ENCODE measurements at places on chromosomes 7 and 10.

DNA sequence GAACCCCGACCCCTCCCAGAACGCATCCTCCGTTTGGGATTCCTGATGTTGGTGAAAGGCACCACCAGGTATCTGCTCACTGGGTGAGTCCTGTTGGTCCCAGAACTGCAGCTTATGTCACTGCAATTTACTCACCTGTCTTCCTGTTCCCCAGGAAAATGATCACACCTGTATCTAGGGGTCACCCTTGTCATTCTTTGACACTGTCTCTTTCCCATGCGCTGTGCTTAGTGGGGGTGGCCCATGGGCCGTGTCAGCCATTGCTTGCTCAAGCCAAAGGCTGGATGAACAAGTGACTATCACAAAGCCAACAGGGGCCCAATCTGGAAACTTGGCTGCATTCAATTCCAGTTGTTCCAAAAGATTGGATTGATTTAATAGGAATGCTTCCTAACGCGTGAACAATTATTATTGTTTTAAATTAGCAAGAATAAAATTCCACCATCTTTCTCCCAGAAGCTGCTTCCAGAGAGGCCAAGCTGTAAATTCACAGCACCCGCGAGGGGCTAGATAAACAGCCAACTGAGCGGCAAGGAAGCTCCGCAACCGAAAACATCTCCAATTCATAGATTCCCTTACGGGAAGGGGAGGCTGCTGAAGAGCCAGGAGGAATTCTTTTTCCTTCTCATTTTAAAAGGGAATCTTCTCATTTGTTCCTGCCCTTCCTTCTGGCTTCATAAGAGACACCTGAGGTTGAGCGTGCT, 134.8 kb upstream of the ZMIZ1 start:
- no peak for DNase-seq

GRCh38 chr10:7832060-7832459, 13.8 kb downstream of the TAF3 start:
- no peak for DNase-seq

- DNase-seq: no peak
These were observed 1.8 kb downstream of the TRPV6 start for GRCh38 chr7:142883571-142884285.

GRCh38 chr10:30155401-30155800, 96.0 kb upstream of the JCAD start:
- DNase-seq: no peak

DNA sequence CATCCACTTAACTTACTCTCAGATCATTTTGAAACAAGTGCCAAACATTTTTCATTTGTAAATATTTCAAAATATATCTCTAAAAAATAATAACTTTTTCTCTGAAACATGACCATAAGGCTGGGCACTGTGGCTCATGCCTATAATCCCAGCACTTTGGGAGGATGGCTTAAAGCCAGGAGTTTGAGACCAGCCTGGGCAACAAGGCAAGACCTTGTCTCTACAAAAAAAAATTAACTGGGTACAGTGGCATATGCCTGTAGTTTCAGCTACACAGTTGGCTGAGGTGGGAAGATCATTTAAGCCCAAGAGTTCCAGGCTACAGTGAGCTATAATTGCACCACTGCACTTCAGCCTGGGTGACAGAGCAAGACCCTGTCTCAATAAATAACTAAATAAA, 36.4 kb downstream of the USP54 start:
- DNase-seq: no peak

DNA sequence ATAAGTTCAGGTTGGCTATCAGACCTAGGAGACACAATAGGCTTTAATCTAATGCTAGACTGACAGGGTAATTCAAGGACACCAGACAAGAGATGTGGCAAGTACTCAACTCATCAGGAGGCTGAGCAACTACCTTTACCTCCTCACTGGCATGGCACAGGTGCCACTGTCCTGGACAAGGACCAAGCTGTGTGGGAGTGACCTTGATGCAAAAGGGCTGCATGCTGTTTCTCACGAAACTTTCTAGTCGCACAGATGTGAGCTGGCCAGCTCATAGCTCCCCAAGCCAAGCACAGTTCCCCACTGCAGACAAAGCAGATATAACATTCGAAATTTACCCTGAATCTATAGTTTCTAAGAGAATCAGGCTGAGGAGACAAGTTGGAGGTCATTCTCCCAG, 207.6 kb upstream of the GHITM start:
- DNase-seq: no peak

GRCh38 chr10:71383972-71384687, 12.6 kb upstream of the CDH23 start:
- no peak for DNase-seq

- no peak for DNase-seq
These were observed 227.0 kb downstream of the SORCS3 start for GRCh38 chr10:104867966-104868598.

DNA sequence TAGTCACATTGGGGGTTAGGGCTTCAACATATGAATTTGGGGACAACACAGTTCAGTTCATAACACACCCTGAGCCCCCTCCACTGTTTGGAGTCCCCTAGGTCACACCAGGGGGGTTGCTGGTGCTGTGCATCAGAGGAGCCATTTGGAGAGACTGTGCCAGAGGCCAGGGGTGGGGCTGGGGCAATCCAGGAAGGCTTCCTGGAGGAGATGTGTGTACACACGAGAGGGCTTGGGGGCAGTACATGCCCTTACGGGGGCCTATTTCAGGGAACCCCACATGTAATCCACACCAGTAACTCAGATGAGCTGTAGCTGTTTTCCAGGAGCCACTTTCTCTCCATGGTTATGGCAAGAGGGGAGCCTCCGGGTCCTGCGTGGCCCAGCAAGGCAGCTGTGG, 151.7 kb downstream of the GRK5 start:
- no peak for DNase-seq

- DNase-seq: no peak
These were observed 108.6 kb downstream of the CCDC3 start for GRCh38 chr10:12892924-12893323.

DNA sequence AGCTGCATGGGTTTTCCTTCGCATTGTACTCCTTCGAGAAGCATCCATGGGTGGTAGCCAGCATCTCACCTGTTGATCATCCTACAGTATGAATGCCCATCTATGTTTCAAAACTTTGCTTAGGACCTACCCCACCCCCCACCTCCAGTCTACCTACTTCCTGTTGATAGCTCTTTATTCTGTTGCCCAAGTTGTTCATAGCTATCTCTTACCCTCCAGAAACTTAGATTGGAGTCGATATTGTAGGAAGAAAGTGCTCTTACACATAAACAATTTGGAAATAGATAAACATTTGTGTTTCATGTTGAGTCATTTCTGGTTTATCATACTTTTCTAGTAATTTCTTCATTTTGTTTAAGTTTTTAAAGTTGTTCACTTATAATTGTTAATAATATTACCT, 90.1 kb downstream of the FAS start:
- no peak for DNase-seq

GRCh38 chr10:10545771-10546170, 471.9 kb upstream of the CELF2 start:
- DNase-seq: no peak

DNA sequence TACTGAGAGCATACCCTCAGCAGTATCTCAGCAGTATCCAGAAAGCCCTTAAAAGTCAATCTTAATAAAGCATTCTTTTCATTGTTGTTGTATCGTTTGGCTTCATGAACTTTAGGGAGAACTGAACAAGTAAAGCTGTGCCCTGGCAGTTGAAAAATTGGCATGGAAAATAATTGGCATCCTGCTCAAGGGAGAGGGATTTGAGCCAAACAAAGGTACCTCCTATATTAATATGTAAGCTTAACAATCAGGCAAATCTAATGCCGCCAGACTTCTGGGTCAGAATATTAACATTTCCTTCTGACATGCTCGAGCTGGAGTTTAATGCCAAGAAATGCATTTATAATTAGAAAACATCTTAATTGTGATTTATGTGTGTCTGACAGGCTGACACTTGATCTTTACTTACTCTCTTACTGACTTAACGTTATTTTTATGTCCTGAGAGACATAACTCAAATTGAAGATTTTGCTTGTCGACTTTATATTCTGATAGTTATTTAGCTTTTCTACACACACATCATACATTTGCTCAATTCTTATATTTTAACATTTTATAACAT, 42.1 kb upstream of the PCDH15 start:
- DNase-seq: no peak

- no peak for DNase-seq
These were observed 5.1 kb upstream of the MYO1G start for GRCh38 chr7:44983742-44984477.

- no peak for DNase-seq
These were observed 143.8 kb downstream of the TPST1 start for GRCh38 chr7:66348959-66349358.

DNA sequence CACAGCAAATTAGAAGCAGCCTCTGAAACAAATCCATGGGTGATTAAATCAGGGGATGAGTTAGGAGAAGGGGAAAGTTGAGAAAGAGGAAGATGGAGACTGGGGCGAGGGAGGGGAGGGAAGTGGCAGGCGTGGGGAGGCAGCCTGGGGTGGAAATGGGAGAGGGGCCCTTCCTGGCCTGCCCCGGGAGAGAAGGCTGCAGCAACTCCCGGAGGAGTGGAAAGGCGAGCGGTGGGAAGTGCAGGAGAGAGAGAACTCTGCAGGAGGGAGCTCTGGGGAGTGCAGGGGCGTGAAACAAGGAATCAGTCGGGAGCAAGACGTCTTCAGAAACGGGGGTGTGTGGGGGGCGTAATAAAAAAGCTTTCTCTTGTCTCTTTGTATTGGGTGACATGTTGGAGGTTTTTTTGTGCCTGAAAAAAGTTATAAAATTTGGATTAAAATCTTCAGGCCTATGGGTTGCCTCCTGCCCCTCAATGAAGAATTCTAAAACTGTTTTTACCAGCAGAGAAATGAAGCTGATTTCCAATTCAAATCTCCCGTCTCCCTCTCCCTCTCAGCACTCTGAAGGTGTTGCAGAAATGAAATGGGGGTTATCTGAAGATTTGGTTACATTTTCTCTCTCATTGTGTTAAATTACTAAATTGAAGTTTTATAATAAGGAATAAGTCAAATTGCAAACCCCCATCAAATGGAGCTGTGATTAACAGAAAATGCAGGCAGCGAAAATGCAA, 4.7 kb upstream of the UNCX start:
- no peak for DNase-seq

- no peak for DNase-seq
These were observed 98.6 kb upstream of the PHF14 start for GRCh38 chr7:10875080-10875479.

DNA sequence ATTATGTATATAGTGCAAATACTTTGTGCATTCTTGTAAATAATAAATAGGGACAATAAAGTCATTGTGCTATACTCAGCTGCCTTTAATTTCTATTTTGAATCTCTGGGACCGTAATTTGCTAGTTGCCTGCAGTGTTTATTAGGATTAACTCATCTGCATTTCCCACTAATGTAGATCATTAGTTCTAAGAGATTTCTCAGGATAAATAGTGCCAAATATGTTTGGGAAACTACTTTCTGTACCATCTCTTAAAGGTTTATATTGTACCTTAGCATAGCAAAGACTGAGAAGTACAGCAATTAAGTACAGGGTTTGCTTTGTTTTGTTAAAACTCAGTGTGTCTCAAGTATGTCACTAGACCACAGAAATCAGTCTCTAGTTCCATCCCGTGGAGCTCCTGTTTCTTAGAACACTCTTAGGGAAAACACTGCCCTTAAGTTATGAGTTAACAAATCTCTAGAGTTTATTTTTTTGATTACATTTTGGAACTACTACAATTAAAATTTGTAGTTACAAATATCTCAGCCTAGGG, 26.0 kb downstream of the ADD3 start:
- DNase-seq: no peak

DNA sequence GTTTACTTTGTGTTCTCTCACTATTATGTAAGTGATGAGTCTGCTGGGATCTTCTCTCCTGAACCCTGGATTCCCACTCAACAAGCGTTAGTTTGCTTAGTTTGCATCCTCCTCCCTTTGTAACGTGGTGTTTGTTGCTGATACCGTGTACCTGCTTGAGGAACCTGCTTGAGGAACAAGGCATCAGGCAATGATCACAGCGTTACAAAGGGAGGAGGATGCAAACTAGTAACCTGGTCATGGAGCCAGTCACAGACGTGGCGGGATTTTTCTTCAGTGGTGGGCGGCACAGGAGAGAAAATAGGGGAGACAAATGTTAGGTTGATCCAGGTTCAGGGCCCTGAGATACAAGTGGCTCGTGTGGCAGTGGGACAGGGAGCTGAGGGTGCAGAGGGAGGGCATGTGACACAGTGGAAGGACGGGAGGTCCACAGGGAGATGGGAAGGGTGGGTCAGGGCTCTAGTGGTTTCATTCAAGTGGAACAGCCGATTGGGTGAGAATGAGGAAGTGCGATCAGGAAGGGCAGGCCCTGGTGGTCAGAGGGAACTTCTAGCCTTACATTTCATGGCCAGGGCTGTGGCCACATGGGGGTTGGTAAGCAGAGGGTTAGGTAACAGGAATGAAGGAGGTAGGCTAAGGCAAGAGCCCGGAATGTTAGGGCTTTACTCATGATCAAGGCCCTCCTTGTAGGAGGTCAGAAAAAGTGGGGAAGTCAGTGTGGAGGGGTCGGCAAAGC, 38.0 kb downstream of the SNX10 start:
- no peak for DNase-seq

- no peak for DNase-seq
These were observed 34.8 kb upstream of the HNRNPH3 start for GRCh38 chr10:68296843-68297663.

GRCh38 chr7:82081644-82082224, 311.9 kb upstream of the HGF start:
- DNase-seq: no peak

DNA sequence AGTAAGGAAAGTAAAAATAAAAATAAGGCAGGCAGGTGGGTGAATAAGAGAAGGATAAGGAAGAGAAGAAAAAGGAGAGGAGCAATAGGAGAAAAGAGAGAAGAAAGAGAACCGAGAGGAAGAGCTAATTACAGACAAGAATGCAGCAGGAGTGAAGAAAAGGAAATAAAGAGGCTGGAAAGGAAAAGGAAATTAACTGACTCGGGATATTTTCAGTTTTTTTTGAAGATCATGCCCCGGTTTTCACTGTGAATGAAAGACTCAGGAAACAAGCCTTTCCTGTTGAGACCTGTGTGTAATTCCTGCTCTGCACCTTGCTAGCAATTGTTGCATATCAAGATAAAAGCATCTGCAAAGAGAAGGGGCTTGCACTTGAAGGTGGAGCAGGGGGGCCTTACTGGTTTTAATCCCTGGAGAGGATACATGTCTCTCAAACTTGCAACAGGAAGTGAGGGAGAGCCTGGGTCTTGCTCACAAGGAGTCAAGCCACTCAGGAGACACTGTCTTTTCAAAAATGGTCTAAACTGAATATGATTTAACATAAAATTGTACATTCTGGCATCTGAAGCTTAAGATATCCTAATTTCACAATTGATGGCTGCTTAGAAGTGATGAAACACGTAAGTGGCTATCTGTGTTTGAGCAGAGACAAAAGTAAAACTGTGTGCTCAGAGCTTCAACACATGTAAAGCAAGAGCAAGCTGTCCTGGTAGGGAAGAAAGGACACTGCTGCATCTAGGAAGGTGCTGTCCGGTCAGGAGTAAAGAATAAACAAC, 157.6 kb downstream of the FAM107B start:
- no peak for DNase-seq

- DNase-seq: no peak
These were observed 117.1 kb downstream of the PPP1R3A start for GRCh38 chr7:113801751-113802150.
